ENCODE measurements at places on chromosomes 12 and 14. TPM values are rescaled to one million over a fixed set of nuclear protein-coding genes. Genes with fewer than 3 reads are reported as not detected.

Gene SUPT16H
- 38.5 TPM for polyA plus RNA-seq

GRCh38 chr12:77996670-77997069, 166.0 kb downstream of the NAV3 start:
- DNase-seq, result no peak

DNA sequence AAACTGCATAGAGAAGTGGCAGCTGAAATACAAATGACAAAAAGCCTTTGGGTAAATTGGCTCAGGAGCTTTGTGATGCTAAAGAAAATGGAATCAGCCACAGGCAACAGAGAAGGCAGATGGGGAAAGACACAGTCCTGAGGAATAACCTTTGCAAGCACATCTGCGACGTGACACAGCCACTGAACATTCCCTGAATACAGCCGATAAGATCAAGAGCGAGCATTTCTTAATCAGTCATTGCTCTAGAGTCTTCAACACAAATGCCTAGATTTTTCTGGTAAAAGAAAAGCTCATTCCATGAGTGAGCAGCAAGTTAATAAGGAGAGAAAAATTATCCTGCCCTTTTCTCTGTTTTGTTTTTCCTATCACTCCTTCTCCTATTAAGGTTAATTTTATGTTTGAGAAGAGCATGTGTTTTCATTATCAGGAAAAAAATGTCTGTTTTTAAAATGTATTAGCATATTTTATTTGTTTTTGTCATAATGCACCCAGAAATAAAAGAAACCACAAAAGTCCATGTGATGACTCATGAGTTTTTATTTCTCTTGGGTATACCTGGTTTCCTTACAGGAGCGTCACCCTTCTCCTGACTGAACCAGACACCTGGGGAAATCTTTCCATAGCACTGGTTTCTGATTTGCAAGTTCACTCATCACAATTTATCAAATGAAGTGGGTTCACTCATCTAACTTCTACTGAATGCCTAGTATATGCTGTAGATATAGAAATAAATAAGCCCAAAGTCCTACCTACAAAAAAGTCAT, 45.4 kb upstream of the PCED1B start:
- no peak for DNase-seq

- peak; percentile 54 for DNase-seq
Measured at GRCh38 chr12:82383930-82384552, 25.7 kb downstream of the METTL25 start.

DNA sequence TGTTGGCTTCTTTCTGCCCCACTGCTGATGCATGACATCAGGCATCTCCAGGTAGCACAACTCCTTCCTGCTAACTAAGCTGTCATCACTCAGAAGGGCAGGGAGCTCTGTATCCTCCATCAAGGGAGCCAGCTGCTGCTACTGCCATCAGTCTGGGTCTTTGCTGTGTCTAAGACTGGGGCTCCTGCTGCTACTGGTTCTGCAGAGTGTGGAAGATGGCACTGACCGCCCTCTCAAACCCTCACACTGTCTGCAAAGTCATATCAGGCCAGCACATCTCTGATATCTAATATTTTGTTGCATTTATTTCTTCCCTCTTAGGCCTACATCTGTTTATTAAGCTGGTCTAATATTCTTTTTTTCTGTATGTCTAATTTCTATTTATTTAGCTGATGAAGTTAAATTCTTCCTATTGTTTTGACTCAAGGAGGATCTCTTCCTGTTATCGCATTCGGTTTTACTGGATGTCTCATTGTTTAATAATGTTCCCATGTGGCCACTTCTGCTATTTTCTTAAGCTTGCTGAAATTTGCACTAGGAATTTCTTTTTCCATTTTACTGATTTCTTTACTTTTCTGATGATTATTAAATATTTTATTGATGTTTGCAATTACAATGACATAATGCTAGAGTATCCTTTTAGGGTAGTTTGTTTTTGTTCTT, 7.6 kb upstream of the E2F7 start:
- DNase-seq, result no peak

DNA sequence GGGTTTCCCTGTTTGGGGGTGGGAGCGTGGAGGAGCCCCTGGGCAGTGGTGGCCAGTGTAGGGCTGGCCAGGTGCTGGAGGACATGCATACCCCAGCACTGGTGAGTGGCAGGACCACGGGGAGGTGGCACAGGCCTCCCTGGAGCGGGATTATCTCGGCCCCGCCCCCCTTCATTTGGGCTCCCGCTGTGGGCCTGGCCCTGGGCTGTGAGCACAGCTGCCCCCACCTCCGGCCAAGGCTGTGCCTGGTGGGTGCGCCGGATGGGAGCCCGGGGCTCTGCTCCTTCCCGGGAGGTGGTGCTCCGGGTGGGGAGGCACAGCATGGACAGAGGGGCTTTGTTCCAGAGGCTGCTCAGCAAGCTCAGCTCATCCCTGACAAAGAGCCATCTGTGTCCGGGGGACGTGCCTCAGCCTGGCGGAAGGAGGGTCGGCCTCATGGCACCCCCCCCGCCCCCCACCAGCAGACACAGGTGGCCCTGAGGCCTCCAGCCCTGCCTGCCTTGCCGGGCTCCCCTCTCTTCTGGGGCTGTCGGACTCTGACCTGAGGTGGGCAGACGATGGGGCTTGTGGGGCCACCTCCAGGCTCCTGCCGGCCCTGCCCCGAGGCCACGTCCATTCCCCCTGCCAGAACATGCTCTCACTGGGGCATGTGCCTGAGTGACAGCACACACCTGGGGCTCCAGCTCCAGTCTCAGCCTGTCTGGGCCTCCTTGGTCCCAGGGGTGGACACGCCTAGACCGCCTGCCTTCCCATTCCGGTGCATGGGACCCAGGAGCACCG, 8.4 kb downstream of the TEDC1 start:
- DNase-seq, result no peak

DNA sequence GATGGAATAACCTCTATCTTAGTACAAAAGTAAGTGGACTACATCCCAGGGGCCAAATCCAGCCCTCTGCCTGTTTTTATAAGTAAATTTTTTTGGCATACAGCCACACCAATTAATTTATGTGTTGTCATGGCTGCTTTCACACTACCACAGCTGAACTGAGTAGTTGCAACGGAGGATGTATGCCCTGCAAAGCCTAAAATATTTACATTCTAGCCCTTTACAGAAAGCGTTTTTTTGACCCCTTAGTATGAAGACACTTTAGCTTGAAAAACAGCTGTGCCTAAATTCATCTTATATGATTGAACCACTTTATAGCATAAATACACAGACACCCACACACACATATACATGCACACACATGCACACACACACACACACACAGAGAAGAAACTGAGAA, 501.6 kb downstream of the EGLN3 start:
- DNase-seq, result no peak

DNA sequence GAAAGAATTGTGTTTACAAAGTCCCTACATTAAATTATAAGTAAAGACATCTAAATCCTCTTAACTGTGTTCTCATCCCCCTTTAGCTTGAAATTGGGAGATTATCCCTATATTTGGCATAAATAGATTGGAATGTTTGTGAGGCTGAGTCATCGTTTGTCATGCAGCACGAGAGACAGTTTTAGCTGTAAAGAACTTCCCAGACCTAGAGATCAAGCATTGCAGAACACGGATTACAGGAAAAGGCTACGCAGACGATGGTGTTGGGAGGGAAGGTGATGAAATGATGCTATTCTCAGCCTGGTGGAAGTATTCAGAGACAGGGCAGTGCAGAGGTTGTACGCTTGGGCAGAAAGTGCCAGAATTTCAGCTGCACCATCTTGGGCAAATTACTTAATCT, 93.8 kb downstream of the PTPRB start:
- peak; percentile 94 for DNase-seq
